Vein endothelial cell (primary cell): ENCODE measurements at places on chromosomes 12 and 14. TPM values are rescaled to one million over a fixed set of nuclear protein-coding genes. Genes with fewer than 3 reads are reported as not detected.

ADAM21 gene
- 0.19 and 0.33 TPM in 2 replicates for total RNA-seq

CPNE6 gene
- not detected in 2 replicates for total RNA-seq

KLRD1 gene
- under 0.01 TPM in 2 replicates for total RNA-seq

KCNC2 gene
- total RNA-seq = not detected in 2 replicates

USP44 gene
- total RNA-seq = 0.96 and 2.0 TPM in 2 replicates

HSPA2 gene
- 8.7 and 15.4 TPM in 2 replicates for total RNA-seq

PLEKHH1 gene
- total RNA-seq = 0.10 and 0.33 TPM in 2 replicates

REP15 gene
- 2.9 and 6.2 TPM in 2 replicates for total RNA-seq

PMCH gene
- 0.65 and 0.76 TPM in 2 replicates for total RNA-seq

SALL2 gene
- 0.86 and 0.98 TPM in 2 replicates for total RNA-seq

SLC6A13 gene
- total RNA-seq = 0.10 TPM in 1 of 2 replicates, not detected in the other

OVCH1 gene
- not detected in 2 replicates for total RNA-seq

NTN4 gene
- total RNA-seq = 288 and 387 TPM in 2 replicates

TCL1A gene
- total RNA-seq = not detected in 2 replicates

HCAR3 gene
- total RNA-seq = not detected in 2 replicates

ZNF891 gene
- total RNA-seq = 0.86 and 0.98 TPM in 2 replicates

ADCY6 gene
- total RNA-seq = 30.6 and 40.2 TPM in 2 replicates

KRT72 gene
- total RNA-seq = not detected in 2 replicates

MANSC1 gene
- 53.2 and 54.5 TPM in 2 replicates for total RNA-seq

CNPY2 gene
- total RNA-seq = 102 and 107 TPM in 2 replicates

ABCD2 gene
- not detected in 2 replicates for total RNA-seq

KSR2 gene
- total RNA-seq = 1.2 and 1.3 TPM in 2 replicates

HHIPL1 gene
- 2.9 and 3.3 TPM in 2 replicates for total RNA-seq

CD163 gene
- not detected in 2 replicates for total RNA-seq

CCDC197 gene
- total RNA-seq = not detected in 2 replicates

IKZF4 gene
- 0.67 and 0.98 TPM in 2 replicates for total RNA-seq

CLEC12A gene
- not detected in 2 replicates for total RNA-seq

KLRK1 gene
- total RNA-seq = not detected in 2 replicates

FGF23 gene
- not detected in 2 replicates for total RNA-seq

TPH2 gene
- not detected in 2 replicates for total RNA-seq

NOVA1 gene
- 0.86 and 1.3 TPM in 2 replicates for total RNA-seq

SLC17A8 gene
- not detected in 2 replicates for total RNA-seq

EXOC3L4 gene
- total RNA-seq = not detected in 2 replicates

LMNTD1 gene
- 0.29 TPM in 1 of 2 replicates, not detected in the other for total RNA-seq

ERC1 gene
- total RNA-seq = 34.7 and 35.3 TPM in 2 replicates

VRTN gene
- total RNA-seq = not detected in 2 replicates

POMT2 gene
- total RNA-seq = 13.1 and 16.0 TPM in 2 replicates

ANO2 gene
- 45.6 and 58.5 TPM in 2 replicates for total RNA-seq

SOAT2 gene
- not detected in 2 replicates for total RNA-seq

WSCD2 gene
- total RNA-seq = not detected in 2 replicates

DIO2 gene
- not detected in 2 replicates for total RNA-seq

BDKRB2 gene
- under 0.01 and 0.38 TPM in 2 replicates for total RNA-seq

KRT6C gene
- not detected in 2 replicates for total RNA-seq

DHH gene
- total RNA-seq = 1.9 and 2.3 TPM in 2 replicates

FSCB gene
- not detected in 2 replicates for total RNA-seq

SMCO2 gene
- not detected in 2 replicates for total RNA-seq

CLEC14A gene
- total RNA-seq = 418 and 421 TPM in 2 replicates

RNASE3 gene
- not detected in 2 replicates for total RNA-seq

LPAR5 gene
- total RNA-seq = 0.10 TPM in 1 of 2 replicates, not detected in the other

SMIM41 gene
- 0.19 TPM in 1 of 2 replicates, not detected in the other for total RNA-seq

INHBC gene
- total RNA-seq = not detected in 2 replicates

LRCOL1 gene
- 0.19 TPM in 1 of 2 replicates, not detected in the other for total RNA-seq

TMEM229B gene
- under 0.01 TPM in 2 replicates for total RNA-seq

CHURC1 gene
- 36.9 and 43.8 TPM in 2 replicates for total RNA-seq

DLK1 gene
- total RNA-seq = not detected in 2 replicates

TBX3 gene
- 0.98 and 1.8 TPM in 2 replicates for total RNA-seq

KRT77 gene
- not detected in 2 replicates for total RNA-seq

LALBA gene
- not detected in 2 replicates for total RNA-seq

TMPRSS12 gene
- not detected in 2 replicates for total RNA-seq

GYS2 gene
- total RNA-seq = not detected in 2 replicates
